ENCODE measurements at places on chromosomes 5 and 9.

DNA sequence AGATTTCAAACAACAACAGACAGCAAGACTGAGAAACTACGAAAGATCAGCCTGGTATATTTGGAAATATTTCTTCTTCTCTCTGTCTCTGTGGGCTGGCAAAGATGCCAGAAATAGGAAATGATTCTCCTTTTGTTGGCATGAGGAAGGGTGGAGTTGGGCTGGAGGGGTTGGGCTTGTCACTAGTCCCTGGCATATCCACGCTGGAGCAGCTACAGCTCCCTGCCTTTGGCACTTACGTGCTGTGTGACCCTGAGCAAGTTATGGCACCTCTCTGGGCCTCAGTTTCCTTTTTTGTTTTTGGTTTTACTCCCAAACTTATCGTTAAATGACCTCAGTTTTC, 354 bp upstream of the KCNMB1 start:
- no peak for DNase-seq

DNA sequence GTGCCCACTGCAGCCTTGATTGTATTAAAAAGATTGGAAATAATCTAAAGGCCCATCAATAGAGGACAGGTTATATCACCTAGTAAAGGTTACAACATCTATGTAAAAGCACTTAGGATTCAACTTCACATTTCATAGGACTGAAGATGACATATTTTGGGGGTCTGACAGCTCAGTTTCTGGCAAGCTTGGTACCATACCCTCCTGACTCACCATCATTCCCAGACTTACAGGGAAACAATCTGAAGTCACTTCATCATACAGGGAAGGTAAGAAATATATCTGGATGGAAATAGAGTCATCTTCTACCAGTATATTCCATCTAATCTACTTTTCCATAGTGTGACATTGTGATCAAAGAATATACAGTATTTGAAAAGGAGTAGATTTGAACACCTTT, 28.8 kb upstream of the DAB2 start:
- DNase-seq = no peak

DNA sequence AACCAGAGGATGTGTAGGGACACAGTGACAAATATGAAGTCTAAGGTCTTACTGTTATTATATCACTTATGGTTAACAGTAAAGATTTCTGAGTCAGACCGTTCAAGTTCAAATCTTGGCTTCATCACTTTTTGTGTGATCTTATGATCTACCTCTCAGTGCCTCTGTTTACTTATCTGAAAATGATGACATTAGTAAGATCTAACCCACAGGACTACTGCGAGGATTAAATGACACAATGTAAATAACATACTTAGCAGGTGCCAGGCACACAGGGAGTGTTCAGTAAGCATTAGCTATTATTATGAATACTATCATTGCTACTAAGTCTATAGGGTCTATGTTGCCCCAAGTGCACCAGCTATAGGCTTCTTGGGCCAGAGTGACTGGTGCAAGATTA, 2.0 kb downstream of the IRF1 start:
- no peak for DNase-seq

DNA sequence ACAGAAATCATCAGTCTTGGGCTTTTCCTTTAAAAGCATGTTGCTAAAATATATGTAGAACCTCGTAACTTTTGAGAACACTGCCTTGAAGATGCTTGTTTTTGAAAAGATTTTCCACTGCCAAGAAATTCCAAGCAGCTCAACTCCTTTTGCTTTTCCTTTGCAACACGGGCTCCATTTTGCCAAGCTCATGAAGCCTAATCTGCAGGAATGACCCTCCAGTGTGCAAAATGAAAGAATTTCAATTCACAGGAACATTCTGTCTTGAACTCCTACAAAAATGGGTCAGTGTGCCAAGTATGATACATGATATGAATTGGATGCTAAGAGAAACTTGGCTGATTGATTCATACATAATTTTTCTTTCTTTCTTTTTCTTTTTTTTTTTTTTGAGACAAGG, 35.4 kb upstream of the ERCC6L2 start:
- DNase-seq = no peak

DNA sequence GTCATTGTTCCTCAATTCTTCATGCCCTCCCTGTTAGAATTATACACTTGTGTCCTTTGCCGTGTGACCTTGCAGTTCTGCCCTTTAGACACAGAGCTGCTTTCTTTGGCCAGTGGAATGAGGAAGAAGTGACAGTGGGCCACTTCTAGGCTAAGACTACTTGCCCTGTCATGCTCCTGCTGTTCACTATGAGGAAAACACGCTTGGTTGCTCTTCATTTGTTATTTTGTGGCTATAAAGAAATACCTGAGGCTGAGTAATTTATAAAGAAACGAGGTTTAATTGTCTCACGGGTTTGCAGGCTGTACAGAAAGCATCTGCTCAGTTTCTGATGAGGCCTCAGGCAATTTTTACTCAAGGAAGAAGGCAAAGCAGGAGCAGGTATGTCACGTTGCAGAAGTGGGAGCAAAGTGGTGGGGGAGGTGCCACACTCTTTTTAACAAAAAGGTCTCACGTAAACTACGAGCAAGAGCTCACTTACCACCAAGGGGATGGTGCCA, 279.1 kb upstream of the DMAC1 start:
- DNase-seq = no peak

- DNase-seq = no peak
These were observed 133.3 kb upstream of the PCA3 start for GRCh38 chr9:76630916-76631315.
